ENCODE measurements at places on chromosomes 12 and 14. TPM values are rescaled to one million over a fixed set of nuclear protein-coding genes. Genes with fewer than 3 reads are reported as not detected.

GRCh38 chr12:6635856-6636531 lies at the start of gene LPAR5:
Gene LPAR5, minus strand, starts transcription at chr12:6635959. Its CDS starts 14,711 bp downstream, at chr12:6621248.
- no peak for DNase-seq

- DNase-seq, result no peak
These were observed 143.4 kb upstream of the PRICKLE1 start for GRCh38 chr12:42732908-42733411.

- DNase-seq, result peak; percentile 22
These were observed 721 bp downstream of the CABP1 start for GRCh38 chr12:120640861-120641833.

DNA sequence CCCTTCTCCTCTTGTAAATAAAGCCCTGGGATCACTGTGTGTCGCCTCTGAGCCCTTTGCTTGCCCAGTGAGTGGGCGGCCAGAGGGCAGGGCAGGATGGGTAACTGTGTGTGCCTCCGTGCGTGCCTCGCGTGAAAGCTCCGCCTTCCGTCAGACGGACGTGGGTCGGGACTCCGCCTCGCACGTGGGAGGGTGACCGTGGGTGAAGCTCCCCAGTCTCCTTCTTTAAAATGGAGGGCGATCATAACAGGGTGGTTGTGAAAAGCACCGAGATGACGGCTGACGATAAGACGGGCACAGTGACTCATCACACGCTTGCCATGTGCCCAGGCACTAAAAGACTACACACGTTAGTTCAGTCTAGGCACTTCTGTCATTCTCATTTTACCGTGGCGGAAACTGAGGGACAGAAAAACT lies 9.2 kb downstream of the PHB2 start:
- DNase-seq, result no peak

ALX1 gene
- polyA plus RNA-seq, result not detected

GRCh38 chr12:6189028-6189427 lies 11.2 kb upstream of the CD9 start:
- no peak for DNase-seq

DNA sequence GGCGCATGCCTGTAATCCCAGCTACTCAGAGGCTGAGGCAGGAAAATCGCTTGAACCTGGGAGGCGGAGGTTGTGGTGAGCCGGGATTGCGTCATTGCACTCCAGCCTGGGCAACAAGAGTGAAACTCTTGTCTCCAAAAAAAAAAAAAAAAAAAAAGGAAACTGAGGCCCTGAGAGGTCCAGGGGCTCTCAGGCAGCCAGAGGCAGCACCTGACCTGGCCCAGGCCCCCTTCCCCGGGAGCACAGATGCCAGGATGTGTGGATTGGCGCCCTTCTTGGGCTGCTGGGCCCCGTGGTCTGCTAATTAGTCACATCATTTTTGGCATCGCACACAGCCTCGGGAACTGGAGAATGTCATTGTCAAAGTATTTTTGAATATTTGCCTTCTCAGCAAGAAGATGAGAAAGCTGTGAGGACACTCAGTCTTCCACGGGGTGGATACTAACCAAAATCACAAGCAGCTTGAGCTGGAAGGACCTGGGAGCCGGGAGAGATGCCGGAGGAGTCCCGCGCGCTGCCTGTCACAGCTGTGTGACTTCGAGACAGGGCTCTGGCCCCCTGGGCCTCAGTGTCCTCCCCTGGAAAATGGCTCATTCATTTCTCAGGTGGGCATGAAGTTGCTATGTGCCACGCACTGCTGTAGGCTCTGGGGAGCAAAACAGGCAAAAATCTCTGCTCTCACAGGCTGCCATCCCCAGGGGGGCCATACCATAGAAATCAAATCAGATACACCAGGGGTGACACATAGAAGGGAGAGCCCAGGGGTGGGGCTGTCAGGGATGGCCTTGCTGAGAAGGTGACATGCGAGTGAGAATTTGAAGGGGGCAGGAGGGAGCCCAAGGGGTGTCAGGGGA lies 12.5 kb upstream of the RCOR1 start:
- no peak for DNase-seq

DNA sequence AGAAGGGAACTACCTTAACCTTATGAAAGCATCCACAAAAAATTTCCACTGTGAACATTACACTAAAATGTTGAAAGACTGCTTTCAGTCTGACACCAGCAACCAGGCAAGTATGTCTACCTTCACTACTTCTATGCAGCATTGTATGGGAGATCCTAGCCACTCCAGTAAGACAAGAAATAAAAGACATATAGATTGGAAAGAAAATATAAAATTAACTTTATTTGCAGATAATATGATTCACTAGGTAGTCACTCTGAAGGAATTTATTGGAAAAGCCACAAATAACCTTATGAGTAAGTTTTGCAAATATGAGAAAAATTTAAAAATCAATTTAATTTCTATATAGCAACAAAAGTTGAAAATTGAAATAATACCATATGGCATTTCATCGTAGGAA lies 172.0 kb downstream of the RERGL start:
- no peak for DNase-seq

B3GNT4 gene
- polyA plus RNA-seq, result 0.57 TPM

DNA sequence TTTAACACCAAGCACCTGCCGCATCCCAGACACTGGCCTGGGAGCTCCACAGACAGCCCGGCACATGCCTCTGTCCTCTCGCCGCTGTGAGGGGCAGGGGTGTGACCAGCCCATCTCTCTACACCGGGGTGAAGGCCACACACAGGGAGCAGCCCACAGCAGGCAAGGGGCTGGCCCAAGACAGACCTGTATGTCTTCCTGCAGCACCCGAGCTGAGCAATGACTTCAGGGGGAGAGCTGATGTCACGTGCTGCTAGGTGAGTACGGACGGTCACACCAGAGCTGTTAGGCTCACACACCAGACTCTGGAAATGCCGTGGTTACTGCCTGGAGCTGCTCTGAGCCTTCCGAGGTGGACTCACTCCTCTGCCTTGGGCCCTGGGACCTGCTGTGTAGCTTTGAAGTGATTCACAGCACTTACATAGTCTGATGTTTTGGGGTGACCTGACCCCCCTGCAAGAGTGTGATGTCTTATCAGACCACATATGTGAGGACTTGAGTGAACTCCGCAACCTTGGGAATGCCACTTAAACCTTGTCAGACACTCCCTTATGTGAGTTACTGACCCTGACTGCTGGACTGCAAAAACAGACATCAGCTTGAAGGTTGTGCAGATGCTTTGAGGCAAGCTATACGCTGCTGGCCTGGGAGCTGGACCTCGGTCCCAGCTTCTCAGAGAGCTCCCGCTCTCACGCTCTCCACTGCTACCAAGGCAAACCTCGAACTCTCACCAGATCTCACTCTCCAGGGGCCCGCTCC lies 1.8 kb downstream of the XRCC3 start:
- DNase-seq, result no peak

DNA sequence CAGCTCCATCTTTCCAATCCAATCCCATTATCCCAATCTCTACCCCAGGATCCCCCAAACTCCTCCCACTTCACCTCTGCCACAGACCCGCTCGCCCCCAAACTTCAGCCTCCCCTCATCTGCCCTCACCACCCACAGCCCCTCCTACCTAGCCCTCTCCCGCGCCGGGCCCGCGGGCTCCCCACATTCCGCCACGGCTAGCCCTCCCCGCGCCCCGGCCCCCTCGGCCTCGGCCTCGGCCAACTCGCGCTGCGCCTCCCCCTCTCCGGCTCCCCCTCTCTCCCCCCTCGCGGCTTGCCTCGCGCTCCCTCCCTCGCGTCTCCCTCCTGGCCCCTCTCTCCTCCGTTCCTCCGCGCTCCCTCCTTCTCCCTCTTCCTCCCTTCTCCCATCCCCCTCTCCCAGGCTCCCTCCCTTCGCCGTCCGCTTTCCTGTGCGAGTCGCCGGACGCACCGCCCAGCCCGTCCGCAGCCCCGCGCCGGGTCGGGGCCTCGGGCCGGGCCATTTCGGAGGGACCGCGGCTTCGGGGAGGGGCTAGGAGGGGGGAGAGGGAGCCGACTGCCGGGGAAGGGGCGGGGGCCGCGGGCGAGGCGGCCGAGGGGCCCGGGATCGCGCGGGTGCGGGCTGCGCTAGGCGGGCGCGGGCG lies at the start of gene ATN1:
Gene ATN1, plus strand, starts transcription at position 581 of the 643 bp plus-strand sequence. CDS start 6,043 bp downstream, outside the sequence.
- DNase-seq, result no peak

- DNase-seq, result no peak
These were observed 37.4 kb downstream of the SH2B3 start for GRCh38 chr12:111443086-111443485.

BTBD6 gene
- not detected for polyA plus RNA-seq

DNA sequence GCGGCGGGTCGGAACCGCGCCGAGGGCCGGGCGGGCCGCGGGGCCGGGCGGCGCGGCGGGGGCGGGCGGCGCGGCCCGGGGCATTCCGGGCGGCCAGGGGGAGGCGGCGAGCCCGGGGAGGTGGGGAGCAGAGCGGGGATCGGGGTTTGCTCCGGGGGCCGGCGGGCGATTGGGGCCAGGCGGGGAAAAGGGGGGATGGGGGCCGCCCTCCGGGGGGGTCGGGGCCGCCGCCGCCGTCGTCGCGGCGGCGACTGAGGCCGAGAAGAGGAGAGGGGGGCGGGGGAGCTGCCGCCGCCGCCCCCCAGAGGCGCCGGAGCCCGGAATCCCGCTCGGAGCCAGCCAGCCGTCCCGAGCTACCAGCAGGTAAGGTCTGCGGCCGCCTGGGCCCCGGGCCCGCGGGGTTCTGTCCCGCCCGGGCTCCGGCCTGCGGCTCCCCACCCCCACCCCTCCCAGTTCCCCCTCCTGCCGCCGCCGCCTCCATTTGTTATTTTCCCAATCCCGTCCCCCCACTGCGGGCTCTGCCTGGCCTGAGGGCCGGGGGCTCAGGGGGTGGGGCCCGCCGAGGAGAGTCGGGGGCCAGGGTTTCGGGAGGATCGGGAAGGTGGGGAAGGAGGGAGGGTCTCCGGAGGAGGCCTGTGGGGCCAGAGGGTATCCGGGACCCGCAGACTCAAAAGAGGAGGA lies 403 bp downstream of the ATN1 start:
- DNase-seq, result no peak

Data from HepG2 (cell line).